Fibroblast of lung (primary cell): ENCODE measurements at places on chromosomes 6 and 20.

DNA sequence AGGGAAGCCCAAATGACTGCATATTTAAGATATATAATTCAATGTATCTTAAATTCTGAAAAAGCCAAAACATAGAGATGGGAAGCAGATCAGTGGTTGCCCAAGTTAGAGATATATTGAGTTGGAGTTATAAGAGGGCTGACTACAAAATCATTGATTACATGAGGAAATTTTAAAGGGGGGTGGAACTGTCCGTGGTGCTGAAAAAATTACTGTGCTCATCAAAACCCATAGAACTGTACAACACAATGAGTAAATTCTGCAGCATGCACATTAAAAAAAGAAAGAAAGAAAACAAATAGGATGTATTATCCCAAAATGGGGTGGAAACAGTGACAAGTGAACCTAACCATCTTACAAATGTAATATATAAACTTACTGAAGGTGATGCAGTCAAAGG is 100.9 kb downstream of the FUT9 start:
- no peak for DNase-seq

- DNase-seq: peak; percentile 12
Measured at GRCh38 chr6:120493505-120493904, 840.8 kb downstream of the TBC1D32 start.

GRCh38 chr6:144882425-144882824 is 597.3 kb downstream of the UTRN start:
- DNase-seq: no peak

DNA sequence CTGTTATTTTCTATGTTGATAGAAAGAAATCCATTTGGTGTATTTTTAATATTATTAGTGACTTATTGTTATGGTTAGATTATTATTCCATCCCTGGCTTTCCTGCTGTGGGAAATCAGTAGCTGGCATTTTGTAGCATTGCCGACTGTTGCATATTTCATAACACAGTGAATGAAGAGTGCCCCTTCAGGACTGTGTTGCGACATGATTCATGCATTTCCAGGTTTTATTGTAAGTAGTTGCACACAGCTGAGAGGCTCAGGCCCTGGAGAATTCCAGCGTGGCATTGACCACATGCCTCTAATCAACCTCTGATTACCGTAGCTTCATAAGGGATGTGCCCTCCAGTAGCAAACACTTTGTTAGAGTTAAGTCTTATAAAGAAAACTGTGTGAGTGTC is 263.9 kb downstream of the FARS2 start:
- DNase-seq: peak; percentile 63

DNA sequence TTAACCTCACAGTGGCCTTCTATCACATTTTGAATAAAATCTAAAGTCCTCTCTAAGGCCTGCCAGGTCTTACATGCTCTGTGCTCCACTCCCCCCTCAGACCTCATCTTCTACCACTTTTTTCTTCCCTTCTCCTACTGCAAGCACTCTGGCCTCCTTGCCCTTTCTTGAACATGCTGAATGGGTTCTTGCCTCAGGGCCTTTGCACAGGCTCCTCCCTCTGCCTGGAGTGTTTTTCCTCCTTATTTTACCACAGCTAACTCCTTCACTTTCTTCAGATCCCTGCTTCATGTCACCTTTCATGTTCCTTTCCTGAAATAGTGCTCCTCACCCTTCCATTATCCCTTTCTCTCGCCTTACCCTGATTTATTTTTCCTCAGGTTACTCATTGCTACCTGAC is 97.9 kb upstream of the FOXP4 start:
- no peak for DNase-seq

DNA sequence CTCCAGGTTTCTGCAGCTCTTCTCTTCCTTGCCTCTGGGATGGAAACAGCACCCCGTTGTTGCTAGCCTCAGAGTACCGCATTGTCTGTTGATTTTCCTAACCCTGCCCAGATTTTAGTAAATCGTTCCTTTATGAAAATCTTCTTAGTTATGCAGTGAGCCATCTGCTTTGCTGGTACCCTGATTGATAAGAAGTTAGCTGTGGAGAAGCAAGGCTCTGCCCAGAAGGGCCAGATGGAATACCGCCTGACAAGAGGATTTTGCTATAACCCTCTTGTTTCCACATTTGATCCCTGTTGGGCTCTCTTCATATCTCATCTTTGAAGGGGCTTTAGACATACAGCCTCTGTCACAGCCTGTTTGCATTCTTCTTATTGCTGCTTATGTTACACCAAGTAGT is 229.0 kb downstream of the CDKAL1 start:
- DNase-seq: no peak

GRCh38 chr6:141169419-141169818 is 963.3 kb upstream of the GJE1 start:
- peak; percentile 47 for DNase-seq

GRCh38 chr6:161918109-161918531 is 644.3 kb upstream of the AGPAT4 start:
- peak; percentile 73 for DNase-seq
